Cortex of kidney (tissue), 1 donor: ENCODE measurements at places on chromosomes 11 and 22.

DNA sequence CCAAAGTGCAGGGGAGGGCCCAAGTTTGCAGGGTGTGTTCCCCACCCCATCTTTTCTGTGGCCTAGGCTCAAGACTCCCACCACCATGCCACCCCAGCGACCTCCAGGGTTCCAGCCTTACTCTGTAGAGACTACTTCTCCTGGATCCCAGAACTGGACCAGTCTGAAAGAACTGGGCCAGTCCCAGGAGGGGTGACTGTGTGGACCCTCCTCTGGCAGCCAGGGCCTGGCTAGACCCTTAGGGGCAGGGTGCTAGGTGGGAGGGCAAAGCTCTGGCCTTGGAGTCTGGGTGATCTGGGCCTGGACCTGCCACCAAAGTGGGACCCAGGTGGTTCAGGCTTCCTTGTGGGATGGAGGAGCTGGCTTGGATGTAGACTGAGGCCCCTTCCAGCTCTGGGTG lies 41.8 kb upstream of the ACCSL start:
- DNase-seq = no peak

GRCh38 chr11:6664551-6664950 lies 8.9 kb upstream of the DCHS1 start:
- DNase-seq = no peak

- no peak for DNase-seq
Observed at GRCh38 chr11:79242616-79243015, 198.2 kb downstream of the TENM4 start.

GRCh38 chr11:67504005-67504949 lies 886 bp downstream of the PITPNM1 start:
- DNase-seq = no peak

DNA sequence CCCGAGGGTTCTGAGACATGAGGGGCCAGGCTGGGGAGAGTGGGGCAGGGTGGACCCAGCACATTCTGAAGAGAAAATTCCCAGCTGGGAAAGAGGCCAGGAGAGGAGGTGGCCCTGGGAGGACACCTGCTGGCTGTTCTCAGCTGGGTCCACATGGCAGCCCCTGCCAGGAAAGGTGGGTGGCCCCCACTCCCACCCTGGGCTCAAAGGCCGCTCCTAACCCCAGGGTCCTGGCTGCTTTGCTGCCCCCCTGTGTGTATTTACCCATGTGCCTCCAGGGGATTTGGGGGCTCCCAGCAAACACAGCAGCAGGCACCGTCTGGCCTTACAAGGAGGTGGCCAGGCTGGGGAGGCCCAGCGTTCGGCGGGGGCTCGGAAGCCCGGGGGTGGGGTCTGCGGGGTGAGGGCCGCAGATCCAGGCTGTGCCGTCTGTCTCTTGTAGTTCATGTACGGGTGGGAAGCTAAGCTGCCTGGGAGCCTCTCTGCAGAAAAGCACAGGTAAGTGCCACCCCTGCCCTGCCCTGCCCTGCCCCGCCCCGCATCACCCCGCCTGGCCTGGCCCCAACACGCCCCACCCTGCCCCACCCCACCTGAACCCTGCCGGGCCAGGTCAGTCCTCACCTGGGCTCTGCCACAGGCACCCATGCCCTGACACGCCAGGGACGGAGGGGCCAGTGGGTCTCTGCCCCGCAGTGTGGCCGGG lies 10.6 kb downstream of the MUC5B start:
- DNase-seq = no peak
